ENCODE measurements at places on chromosomes 7 and 10.

DNA sequence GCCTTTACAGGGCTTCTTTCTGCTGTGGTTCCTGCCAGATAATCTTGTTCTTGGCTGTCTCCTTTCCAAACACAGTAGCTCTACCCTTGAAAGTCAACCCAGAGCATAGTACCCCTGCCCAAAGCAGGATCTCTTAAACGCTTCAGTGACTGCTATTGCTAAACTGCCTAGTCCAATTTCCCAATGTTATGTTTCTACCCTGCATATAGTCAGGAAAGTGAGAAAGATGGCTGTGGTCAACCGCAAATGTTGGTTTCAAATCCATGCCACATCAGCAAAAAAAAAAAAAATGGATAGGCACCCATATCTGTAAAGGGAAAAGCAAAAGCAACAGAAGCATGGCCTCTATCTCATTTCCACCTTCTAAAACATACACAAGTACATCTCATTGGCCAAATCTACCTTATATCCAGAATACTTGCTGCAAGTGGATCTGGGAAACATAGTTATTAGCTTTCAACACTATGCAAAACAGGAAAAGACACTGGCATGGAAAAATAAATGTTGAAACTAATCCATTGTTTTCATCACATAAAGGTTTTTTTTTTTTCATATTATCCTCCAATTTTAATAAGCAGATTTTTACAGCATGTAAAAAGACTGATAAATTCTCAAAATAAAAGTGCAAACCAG, 59.8 kb downstream of the DNAJC1 start:
- DNase-seq = no peak

- DNase-seq = no peak
These were observed 52.0 kb downstream of the PAXIP1 start for GRCh38 chr7:154950960-154951359.

GRCh38 chr10:119245272-119245671, 37.9 kb downstream of the GRK5 start:
- DNase-seq = no peak

DNA sequence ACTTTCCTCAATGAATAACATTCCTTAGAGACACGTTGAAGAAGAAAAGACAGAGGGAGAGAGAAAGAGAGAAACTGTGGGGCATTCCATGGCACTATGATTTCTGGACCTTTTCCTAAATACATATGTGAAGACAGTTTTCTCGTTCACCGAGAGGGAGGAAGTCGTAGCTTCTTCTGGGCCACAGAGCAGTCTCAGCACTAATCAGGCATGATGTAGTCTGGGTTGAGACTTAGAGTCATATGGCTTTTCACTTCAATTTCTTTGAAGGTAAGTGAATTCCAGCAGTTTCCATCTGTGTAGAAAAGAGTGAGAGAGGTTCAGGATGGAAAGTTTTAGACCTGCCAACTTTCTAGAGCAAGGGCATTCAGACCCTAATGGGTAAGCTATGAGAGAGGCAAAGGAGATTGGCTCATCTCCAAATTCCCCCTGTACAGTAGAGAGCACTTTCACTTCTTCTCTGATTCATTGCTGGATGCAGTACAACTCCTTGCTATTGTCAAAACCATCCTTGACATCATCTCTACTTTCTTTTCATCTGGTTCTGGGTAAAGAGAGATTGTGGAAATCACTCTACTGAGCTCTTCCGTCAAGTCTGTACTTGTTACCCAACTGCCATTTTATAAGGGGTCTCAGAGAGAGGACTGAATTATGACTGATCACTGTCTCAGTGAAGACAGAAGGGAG, 31.5 kb upstream of the OR9A4 start:
- DNase-seq = no peak

DNA sequence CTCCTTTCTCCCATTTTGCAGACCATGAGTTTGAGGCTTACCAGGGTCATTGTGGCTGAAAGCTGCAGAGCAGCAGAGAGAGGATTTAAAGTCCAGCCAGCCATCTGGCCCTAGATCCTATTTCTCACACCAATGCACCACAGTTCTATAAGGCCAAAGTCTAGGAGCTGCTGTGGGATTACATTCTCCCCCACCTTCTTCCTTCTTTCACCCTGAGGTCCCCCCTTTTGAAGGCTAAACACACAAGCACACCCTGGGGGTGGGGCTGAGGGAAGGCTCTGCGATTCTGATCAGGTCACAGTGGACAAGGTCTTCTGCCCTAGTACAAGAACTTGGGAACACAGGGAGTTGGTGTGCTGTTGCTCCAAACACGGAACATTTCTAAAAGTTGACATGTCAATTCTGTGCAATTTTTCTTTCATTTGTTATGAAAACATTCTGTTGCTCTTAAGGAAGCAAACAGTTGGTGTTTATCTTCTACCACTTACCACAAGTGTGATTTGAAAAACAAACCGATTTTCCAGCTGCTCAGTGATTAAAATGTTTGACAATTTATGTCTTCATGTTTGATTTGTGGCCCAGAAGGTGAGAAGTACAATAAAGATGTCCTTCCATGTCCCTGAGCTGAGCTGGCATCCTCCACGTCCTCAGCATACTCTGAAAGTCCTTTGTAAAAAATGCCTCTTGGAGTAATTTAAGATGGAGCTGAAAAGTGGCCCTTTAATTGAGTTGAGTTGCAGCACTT, 271.6 kb upstream of the PPP2R2D start:
- no peak for DNase-seq

GRCh38 chr10:129418496-129419225, 48.4 kb upstream of the MGMT start:
- no peak for DNase-seq

DNA sequence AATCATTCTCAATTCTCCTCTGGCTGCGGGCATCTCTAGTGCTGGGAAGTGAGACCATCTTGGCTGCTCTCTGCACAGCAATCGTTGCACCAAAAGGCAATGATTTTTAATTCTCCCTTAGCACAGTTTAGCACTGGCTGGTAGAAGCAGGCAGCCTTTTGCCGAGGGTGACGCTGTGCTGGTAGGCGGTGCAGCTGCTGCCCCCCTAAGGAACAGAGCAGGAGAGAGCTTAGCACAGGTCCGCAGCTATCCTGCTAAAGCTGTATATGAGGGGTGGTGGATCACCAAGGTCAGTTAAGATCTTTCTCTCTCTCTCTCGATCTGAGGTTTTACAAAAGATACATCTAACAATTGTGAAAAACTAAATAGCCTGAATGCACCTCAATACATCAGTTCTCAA, 390.1 kb downstream of the GATA3 start:
- DNase-seq = peak; percentile 10

DNA sequence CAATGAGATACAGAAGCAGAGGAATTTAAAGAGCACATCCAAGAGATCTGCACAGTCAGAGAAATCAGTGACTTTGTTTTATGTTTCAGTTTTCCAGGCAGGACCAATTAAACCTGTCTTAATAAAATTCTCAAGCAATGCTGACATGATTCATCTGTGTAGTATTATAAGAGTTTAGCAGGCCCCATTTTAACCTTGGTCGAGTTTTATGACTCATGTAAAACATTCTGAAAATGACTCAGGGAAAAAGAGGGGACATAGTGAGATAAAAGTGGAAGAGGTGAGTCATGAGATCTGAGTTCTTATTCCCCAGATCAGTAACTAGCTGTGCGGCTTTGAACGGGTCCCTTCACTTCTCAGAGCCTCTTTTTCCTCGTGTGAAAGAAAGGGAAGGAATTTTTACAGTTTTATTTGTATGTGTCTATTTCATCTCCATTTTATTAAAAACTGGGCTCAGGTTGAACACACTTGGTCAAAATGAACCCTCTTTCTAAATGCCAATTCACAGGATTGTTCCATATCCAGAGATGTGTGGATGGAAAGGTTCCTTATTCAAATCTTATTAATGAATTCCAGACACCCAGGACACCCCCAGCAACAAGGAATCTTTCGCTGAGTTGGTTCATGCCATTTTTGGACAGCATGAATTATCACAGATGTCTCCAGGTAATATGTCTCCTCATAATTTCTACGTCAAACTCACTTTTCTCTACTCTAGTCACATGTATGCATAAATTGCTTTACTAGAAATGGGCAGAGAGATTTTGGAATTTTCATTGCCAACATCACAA, 143.2 kb downstream of the JAZF1 start:
- DNase-seq = no peak

DNA sequence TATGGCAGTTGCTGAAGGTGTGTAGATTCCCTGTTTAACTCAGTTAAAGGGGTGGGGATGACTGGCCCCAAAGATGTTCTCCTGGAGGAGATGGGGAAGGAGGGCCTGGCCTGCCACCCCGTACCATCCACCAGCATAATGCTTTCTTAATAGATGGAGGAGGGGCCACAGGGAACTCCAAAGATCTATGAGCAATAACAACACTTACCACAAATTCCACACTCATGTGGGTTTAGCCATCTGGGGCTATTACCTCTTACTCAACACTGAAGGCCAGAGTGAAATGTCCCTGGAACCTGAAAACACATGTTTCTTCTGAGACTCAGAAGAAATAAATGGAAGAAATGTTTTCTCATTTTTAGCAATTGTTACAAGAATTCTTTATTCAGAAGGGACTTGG, 259.0 kb downstream of the CXCL12 start:
- DNase-seq = no peak

- no peak for DNase-seq
These were observed 163.2 kb downstream of the NOC3L start for GRCh38 chr10:94199565-94199964.

GRCh38 chr7:146486519-146486918, 369.9 kb downstream of the CNTNAP2 start:
- DNase-seq = no peak

- no peak for DNase-seq
These were observed 45.8 kb downstream of the YKT6 start for GRCh38 chr7:44246396-44247113.

- no peak for DNase-seq
These were observed 18.8 kb downstream of the CAMK2B start for GRCh38 chr7:44306606-44307005.

DNA sequence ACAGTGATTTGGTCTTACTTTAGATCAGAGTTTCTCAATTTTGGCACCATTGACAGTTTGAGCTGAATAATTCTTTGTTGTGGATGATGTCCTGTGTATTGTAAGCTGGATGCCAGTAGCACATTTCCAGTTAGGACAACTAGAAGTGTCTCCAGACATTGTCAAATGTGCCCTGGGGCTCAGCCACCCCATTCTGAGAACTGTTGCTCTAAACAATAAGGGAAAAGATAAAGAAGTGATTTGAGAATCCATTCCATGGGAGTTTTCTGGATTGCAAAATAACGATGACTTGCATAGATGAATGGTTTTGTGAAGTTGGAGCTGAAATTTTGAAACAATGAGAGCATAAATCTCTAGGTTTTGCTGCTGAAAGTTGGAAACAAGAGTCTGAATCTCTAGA, 44.6 kb downstream of the NUP205 start:
- DNase-seq = no peak

GRCh38 chr10:21624951-21625350, 90.9 kb downstream of the MLLT10 start:
- DNase-seq = no peak

DNA sequence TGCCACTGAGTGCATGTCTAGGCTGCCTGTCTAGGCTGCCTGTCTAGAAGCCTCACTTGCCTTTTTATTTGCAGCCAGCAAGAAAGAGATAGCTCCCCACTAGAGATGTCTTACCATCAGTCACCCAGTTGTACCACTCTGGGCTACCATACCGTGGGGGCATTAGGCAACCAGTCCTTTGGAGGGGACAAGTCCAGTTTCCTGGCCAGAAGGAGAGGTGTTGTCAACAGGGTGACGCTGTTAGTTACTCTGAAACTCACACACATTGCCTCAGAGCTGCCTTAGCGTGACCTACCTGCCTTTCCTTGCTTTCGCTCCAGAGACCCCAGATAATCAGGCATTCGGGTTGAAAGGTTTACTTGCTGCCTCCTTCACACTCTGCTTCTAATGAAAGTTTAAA, 155.4 kb downstream of the CELF2 start:
- DNase-seq = no peak

GRCh38 chr7:151736403-151736909, 140.5 kb downstream of the PRKAG2 start:
- no peak for DNase-seq

GRCh38 chr7:14233076-14233867, 243.8 kb upstream of the ETV1 start:
- no peak for DNase-seq

- DNase-seq = no peak
These were observed 21.1 kb downstream of the FRMD4A start for GRCh38 chr10:14309593-14309992.

DNA sequence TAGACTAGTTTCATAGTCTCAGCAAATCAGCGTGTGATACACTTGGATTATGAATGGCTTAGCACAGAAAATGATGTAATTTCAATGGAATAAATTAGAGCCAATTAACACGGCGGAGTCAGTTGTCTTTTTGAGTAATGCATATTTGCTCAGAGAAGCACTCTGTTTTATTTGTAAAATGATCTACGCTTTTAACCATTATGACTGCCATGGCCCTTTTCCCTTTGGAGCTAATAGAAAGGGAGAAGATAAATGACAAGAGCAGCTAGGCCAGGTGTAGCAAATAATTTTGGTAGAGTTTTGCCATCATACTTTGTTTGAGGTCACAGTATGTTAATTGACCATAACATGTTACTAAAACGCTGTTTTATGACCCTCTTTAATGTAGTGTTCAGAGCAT, 86.8 kb downstream of the GPR158 start:
- DNase-seq = no peak

DNA sequence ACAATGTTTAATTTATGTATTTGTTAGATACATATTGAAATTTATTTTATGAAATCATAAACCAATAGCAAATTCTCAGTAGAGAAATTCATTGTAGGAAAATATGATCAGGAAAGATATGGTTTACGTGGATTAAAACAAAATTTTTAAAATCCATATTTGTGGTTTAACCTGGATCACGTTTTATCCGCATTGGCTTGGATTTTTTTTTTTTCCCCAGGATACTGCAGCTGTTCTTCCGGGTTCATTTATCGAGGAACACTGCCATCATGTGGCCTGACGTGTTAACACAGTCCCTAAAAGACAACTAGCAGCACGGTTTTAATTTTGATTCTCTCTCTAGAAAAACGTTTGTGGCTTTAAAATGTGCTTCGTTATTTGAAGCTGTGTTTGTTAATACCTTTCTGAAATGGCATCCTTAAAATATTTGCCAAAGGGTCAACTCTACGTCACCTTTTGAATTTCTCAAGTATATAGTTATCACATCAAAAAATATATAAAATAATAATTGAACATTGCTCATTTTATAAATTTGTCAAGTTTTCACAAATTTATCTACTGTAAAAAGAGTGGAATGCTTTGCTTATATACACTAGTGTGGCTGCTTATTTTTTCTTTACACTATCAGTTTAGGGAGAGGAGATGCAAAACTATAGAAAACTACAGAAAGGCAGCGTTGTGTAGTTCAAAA, 8.7 kb upstream of the ASB4 start:
- DNase-seq = peak; percentile 7

Measured in stimulated activated CD8-positive, alpha-beta memory T cell treated with anti-CD3 and anti-CD28 coated beads, Interleukin-7, amount 100 ng/mL, for 4 hours (primary cell).